CD4-positive, alpha-beta T cell treated with Interleukin-6 for 4 hours (primary cell): ENCODE measurements at places on chromosomes 6 and 20.
A peak's percentile ranks its signal among the peaks of the same experiment; 100 is the strongest.

GRCh38 chr6:34115403-34115795, 30.5 kb downstream of the GRM4 start:
- peak; percentile 23 for DNase-seq

DNA sequence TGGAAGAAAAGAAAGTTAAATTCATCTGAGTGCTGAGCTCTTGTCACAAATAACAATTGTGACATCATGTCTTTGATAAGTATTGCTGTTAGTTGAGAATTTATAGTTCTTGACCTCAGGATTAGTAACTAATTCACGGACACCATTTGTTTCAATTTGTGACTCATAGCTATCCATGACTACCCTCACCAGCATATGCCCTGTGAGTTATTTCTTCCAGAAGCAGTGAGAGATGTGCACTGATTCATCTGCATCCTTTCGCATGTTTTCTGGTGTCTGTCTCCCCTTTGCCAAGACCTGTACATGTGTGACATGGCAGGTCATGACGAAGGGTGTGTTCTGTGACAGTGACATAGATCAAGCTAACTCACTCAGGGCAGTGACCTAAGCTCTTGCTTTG, 86.9 kb downstream of the SOBP start:
- no peak for DNase-seq

GRCh38 chr6:159094444-159095252, 49.9 kb upstream of the TAGAP start:
- peak; percentile 59 for DNase-seq

- no peak for DNase-seq
Observed at GRCh38 chr6:119285908-119286625, 63.5 kb downstream of the MAN1A1 start.

DNA sequence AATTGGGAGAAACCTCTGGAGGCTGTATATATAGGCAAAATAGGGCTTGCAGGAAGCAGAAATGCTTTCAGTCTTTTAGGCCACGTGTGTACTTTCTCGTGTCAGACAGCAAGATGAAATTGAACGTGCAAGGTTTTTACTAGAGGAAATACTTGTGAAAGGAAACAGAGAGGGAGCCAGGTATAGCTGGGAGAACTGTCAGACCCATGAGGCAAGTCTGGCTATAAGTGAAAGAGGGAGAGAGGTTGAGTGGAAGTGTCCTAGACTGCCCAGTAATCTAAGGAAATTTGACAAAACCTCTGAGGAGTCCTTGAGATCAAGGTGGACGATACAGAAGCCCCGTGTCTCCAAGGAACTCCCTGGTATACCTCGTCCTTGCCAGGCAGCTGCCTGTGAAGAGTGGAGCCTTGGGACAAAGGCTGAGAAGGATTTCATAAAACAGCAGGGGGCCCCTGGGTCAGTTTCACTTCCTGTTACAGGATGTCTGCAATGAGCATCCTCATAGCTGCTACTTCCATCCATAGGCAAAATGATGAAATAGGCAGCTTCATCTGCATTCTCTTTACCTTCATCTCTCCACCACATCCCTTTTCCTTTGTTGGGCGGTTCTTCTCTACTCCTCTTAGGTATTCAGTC, 114.4 kb upstream of the MAP3K7 start:
- no peak for DNase-seq

DNA sequence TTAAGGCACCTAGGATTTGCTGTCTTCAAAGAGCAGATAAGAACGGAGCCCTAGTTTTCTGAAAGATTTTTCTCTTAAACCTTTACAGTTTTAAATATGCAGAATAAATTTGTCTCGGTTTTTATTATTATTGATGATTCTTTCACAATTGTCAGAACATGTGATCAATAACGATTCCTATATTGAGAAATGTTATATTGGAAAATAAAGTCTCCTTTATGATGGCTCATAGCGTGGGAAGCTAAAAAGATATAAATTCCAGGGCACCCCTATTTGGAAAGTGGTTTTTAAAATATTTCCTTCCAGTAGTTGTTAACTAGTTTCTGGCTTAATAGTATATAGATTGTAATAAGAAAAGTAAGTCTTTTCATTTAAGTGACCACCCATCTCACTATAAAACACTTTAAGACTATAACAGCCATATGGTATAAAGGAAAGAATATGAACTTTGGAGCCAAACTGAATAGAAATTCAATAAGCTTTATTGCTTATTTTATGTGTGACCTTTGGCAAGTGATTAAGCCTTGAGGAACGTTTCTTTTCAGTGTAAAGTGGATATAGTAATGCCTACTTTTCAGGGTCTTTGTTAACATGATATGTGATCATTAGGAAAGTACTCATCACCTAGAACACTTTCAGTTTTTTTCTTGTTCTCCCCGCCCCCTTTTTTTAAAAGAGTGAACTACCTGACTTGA, 369.6 kb downstream of the LAMA2 start:
- no peak for DNase-seq

GRCh38 chr6:156822747-156823206, 45.6 kb downstream of the ARID1B start:
- DNase-seq = no peak

DNA sequence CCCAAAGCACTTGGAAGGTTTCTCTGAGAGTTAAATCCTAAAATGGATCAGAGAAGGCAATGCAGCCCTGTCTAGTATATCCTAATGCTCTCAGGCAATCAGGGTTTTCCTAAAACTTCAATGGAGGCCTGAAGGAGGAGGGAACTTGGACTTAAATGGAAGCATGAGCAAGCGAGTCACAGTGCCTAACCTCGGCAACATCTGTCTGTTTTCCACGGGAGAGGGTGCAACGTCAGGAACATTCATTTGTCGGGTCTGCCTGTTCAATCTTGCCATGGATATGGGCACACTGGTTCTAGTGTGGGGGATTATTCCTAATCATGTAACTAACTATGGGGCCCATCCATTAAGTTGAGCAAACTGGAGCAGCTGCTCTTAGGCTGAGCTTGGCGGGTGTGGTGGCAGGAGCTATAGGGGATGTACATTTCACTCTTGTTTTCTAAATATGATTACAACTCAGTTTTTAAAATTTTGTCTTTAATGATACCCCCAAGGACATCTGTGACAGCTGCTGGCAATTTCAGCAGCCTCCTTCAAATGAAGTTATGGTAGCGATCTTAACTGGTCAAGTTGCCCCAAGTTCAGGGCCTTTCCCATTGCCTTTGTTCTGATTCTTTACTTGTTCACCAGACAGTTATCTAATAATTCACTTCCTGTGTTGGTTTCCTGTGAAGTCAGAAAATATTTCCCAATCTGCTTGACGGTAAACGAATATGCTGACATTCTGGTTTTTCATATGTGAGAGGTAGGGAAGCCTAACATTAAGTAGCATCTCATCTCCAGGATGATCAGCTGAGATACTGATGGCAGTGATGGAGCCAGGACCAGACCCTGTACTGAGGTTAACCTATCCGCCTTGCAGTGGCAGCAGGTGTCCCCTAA, 21.6 kb downstream of the DSE start:
- DNase-seq = no peak

- DNase-seq = no peak
Observed at GRCh38 chr20:59322585-59323454, 22.4 kb downstream of the EDN3 start.

DNA sequence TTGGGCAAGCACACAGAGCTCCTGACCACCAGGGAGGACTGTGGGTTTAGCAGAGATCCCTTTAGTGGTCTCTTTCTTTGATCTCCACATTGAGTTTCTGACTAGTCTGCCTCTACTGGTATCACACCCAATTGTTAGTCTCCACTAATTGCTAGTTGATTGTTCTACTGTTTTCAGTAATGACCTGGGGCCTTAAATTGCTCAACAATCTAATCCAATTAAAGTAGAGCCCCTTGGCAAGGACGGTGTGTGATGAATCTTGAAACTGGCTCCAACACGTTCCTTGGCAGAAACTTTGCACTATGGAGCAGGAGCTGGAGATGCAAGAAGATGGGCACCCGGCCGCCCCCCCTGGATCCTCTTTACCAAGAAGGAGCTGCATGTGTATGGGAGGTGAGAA, 12.3 kb downstream of the FAM50B start:
- DNase-seq = no peak

- DNase-seq = no peak
Observed at GRCh38 chr6:128259029-128259724, 261.2 kb downstream of the PTPRK start.

DNA sequence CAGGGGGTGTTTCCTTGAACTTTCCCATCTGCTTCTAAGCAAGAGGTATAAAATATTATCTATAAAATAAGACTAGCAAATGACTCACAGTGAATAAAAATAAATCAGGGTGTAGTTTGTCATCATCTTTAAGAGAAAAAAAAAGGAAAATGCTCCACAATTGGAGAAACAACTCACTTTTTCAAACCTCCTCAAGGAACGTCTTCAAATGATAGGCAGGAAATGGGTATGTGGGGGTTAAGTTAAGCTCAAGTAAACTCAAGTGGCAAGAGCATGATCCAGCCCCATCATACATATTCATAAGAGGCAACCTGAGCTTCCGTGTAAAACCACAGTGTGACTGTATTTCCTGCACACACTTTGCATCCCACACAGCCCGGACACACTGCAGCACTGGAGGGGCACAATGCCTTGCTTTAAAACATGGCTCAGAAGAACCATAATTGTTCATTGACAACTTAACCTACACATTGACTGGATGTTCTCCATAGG, 58.5 kb upstream of the CEP85L start:
- DNase-seq = peak; percentile 80

GRCh38 chr6:88220493-88220892, 54.3 kb upstream of the CNR1 start:
- no peak for DNase-seq

- peak; percentile 72 for DNase-seq
Observed at GRCh38 chr20:36465109-36466080, 75.9 kb upstream of the MYL9 start.

- DNase-seq = no peak
Observed at GRCh38 chr6:131787766-131788712, 19.8 kb upstream of the ENPP1 start.

GRCh38 chr20:54340667-54341081, 132.8 kb downstream of the PFDN4 start:
- no peak for DNase-seq

DNA sequence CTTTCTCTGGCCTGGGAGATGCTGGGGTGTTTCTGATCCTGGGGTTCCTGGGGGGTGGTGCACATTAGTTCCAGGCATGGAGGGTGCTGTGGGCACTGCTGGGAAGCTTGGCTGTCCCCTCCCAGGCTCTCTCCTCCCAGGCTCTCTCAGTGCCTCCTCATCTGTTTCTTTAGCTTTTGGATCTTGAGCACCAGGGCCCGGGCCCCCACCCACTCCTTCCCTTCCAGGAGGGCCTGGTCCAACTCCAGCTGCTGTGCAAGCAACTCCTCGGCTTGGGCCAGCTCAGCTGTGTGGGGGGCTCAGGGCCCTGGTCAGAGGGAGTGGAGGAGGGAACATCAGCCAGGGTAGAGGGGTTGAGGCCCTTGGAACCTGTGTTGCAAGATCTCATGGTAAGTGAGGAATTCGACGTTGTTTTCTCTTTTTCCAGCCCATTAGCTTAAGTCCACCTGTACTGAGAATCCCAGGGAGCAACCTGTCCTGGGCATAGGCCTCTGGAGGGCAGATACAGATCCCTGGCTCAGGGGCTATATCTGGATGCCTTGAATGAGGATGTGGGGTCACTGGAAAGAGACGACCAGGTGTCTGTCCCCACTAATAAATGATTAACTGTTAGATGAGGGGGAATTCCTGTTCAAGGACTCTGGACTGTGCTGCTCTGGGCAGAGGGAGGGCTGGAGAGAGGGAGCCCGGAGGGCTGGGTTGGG, 34.5 kb upstream of the HLA-A start:
- no peak for DNase-seq

GRCh38 chr20:50110141-50111047, 2.6 kb downstream of the UBE2V1 start:
- DNase-seq = peak; percentile 29

- no peak for DNase-seq
Observed at GRCh38 chr6:92784235-92784634, 635.1 kb downstream of the EPHA7 start.

GRCh38 chr6:165077876-165078275, 231.5 kb downstream of the C6orf118 start:
- DNase-seq = no peak

DNA sequence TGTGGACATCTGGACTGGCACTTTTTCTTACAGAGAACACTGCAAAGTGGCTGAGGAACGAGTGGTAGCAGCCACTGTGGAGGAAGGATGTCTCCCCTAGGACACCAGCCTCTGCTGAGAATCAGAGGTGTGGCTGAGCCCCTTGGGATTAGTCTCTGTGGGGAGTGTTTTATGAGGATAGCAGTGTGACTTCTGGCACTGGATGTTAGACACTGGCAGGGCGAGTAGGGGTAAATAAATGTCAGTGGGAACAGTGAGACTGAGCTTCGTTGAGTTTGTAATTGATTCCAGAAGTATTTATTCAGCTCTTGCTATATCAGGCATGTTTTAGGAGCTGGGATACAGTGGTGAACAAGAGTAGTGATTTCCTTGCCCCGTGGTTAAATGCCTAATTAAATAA, 124.0 kb downstream of the JARID2 start:
- no peak for DNase-seq

- DNase-seq = peak; percentile 56
Observed at GRCh38 chr6:15879371-15880261, 216.8 kb upstream of the DTNBP1 start.

- no peak for DNase-seq
Observed at GRCh38 chr6:116948533-116949304, 71.7 kb downstream of the RFX6 start.

- no peak for DNase-seq
Observed at GRCh38 chr20:47257256-47257655, 99.2 kb downstream of the ZMYND8 start.

- peak; percentile 19 for DNase-seq
Observed at GRCh38 chr20:35698298-35699126, 640 bp downstream of the NFS1 start.

DNA sequence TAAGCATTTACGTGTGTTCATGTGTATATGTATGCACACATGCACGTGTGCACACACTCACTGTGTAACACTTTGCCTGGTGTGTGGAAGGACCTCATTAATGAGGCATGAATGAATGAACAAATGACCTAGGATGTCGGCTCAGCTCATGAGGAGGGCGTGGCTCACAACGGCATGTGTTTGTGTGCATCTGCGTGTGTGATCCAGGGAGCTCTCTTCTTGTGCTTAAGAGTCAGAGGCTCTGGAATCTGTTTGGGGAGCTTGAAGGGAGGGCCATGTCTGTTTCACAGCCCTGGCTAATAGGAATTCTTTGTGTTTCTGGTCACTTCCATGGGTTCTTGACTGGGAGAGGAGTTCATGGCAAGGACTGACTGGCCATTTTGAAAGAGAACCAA, 32.7 kb downstream of the TOX2 start:
- no peak for DNase-seq
